HCT116 (cell line): ENCODE measurements at places on chromosomes 7 and 10.
A peak's percentile ranks its signal among the peaks of the same experiment; 100 is the strongest.

DNA sequence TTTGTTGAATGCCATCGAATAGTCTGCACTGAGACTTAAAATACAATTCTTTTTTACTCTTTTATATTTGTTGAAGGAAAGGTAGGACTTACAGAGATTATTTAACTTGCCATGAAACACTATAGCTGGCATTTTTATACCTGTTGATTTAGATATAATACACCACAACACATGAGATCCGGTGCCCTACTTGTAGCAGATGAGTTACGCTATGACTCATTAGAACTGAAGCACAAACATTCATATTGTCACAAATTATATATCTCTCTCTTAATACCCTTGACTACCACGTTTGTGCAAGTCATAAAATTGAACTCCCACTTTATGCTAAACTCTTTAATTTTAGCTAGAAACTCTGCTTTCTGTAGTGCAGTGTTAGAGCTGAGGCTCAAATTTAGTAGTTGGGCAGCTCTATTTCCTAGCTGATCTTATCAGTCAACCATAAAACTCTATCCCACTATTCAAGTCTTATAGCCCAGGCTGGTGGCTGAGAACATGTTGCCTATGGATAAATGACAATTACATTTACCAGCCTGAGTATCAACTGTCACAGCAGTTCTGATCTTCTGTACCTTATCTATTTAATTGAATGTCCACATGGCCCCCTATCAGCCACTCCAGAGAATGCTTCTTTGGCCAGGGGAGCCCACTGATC, 137.4 kb upstream of the SEMA3D start:
- no peak for DNase-seq

GRCh38 chr10:126499744-126500143, 111.5 kb upstream of the ADAM12 start:
- no peak for DNase-seq

- DNase-seq, result no peak
Observed at GRCh38 chr7:23093546-23093945, 12.0 kb upstream of the KLHL7 start.

GRCh38 chr10:74118804-74119203, 31.8 kb downstream of the AP3M1 start:
- DNase-seq, result peak; percentile 18

DNA sequence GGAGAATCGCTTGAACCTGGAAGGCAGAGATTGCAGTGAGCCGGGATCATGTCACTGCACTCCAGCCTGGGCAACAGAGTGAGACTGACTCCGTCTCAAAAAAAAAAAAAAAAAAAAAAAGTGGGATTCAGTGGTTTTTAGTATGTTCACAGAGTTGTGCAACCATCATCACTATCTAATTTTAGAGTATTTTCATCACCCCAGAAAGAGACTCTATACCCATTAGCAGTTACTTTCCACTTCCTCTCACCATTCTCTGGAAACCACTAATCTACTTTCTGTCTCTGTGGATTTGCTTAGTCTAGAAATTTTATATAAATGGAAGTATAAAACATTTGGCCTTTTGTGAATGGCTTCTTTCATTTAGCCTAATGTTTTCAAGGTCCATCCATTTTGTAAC, 113.4 kb downstream of the ST7 start:
- no peak for DNase-seq

DNA sequence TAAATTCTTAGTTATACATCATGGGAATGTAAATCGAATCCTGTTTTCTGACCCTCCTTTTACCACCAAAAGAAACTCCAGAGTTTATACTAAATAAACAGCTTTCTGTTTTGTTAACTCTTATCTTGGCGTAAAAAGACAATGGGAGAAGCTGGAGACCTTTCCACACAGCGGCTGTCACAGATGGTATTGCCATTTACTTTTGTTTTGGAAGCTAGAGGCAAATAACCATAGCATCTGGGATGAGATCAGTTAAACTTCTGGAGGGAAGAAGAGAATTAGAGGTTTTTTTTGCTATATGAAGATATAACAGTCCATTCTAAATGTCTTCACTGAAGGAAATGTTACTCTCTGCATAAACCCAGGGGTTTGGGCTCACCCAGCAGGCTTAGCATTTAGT, 258.9 kb downstream of the REEP3 start:
- no peak for DNase-seq

DNA sequence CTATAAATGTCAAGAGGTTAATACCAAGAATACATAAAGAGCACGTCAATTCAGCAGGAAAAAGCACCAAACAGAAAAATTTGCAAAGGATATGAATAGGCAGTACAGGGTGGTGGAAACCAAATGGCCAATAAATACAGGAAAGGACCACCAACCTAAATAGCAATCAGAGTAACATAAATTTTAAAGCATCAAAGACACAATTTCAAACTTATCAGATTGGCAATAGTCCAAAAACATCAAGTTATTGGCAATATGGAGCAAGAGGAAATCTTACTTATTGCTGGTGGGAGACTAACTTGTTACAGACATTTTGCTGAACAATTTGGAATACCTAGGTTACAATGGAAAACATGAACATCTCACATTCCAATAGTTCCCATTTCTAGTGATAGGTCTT, 24.1 kb downstream of the SYPL1 start:
- no peak for DNase-seq

DNA sequence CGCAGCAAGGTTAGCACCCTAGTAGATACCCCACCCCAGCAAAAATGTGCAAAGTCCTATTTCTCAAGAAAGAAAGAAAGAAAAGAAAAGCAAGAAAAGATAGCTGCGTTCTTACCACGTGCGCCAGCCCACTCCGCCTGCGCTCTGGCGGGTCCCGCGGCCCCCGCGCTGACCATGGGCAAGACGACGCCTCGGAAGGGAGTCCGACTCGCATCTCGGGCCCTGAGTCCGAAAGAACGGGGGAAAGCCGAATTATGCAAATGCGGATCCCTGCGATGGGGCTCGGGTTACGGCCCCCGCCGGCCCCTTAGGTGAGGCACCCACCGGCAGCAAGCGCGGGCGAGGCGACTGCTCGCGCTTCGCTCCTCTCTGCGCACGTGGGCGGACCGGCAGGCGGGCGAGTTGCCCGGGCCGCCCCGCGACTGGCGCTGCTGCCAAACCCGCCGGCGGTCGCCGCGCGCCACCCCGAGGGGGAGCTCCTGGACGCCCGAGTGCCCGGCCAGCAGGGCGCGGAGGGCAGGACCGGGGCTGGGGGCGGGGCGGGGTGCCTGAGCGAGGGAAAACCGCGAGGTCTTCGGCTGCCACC, 2.4 kb upstream of the EGR2 start:
- DNase-seq, result no peak

DNA sequence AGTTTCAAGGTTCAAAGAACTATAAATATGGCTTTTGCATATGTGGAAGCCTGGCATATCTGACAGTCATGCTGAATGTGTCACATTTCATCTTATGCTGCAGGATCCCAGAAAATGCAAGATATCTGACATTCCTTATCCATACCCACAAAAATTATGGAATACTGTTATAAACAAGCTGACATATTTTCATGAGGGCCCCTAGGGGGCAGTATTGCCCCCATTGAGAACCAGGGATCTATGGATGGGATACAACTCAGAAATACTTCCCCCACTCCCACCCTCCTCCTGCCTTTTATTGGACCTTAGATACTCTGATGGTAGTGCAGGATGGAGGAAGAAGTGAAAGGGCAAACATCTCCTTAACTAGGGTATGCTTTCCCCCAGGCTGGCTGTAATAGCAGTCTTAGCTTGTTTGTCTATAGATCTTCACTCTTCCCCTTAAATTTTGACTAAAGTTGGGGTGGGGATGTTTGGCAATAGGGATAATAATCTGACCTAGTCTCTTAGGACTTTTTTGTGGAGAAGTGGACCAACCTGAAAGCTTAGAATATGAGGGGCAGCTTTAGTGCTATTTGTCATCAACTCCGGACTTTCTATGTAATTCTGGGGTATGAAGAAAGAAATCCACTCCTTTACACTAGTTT, 3.5 kb upstream of the GNGT1 start:
- peak; percentile 32 for DNase-seq

GRCh38 chr7:2438775-2439174, 35.4 kb downstream of the CHST12 start:
- no peak for DNase-seq

DNA sequence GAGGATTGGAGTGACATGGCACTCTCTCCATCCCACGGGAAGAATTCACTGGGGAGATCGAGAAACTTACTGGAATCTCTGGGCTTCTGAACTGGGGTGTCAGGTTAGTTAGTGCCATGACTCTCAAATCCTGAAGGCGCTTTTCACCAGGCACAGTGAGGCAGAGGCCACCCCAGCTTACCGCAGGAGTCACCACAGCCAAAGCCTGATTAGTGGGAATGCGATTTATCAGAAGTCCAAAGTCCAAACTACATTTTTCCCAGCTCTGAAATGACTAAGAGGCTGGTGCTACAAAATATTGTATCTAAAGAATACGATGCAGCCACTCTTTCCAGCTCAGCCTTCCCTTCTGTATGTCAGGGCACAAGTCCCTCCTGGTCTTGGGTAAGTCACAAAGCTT, 334.8 kb upstream of the SHH start:
- no peak for DNase-seq

- DNase-seq, result no peak
Observed at GRCh38 chr7:28246921-28247461, 66.4 kb upstream of the JAZF1 start.

DNA sequence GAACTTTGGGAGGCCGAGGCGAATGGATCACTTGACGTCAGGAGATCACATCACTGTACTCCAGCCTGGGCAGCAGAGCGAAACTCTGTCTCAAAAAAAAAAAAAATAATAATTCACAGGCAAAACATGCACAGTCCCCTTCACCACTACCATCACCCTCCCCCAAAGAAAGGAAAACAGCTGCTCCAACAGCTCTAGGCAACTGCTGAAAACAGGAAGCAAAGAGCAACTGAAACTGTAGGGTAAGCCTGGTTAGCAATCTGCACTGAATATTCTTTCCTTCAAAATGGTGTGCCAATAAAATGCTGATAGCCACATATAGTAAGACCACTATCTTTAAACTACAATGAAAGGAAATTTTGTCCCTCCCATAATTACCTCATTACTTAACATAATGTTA, 11.8 kb downstream of the NT5C2 start:
- no peak for DNase-seq

DNA sequence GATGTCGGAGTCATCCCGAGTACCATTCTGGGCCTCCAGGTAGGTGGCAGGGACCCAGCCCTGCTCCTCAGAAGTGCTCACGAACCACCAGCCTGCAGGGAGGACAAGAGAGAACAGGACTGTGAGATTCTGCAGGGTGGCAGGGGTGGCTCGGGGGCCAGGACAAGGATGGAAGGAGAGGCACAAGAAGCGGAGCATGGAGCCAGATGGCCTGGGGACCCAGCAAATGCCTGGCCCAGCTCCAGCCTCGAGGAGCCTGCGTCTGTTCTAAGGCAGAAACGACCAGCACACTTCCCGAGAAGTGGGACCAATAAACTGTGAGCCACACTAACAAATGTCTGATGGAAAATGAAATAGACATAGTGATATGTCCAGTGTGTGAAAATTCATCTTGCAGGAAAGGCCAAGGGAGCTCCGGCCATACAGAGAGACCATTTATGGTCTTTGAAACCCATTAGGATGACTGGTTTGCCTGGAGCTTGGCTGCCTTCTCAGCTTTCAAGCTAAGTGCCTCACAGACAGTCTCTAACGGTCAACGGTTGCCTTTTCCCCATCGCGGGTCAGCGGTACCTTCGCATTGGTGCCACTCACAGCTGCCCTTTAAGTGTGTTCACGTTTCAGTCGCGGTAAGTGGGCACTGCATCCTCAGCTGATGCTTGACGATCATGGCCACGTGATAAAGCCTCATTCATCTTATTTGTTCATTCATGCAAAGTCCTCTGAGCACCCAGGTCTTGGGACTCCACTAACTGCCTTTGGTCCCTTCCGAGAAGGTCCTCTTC, 133.8 kb downstream of the NEURL1 start:
- no peak for DNase-seq

- DNase-seq, result no peak
Observed at GRCh38 chr7:41730161-41730560, 27.3 kb upstream of the INHBA start.

DNA sequence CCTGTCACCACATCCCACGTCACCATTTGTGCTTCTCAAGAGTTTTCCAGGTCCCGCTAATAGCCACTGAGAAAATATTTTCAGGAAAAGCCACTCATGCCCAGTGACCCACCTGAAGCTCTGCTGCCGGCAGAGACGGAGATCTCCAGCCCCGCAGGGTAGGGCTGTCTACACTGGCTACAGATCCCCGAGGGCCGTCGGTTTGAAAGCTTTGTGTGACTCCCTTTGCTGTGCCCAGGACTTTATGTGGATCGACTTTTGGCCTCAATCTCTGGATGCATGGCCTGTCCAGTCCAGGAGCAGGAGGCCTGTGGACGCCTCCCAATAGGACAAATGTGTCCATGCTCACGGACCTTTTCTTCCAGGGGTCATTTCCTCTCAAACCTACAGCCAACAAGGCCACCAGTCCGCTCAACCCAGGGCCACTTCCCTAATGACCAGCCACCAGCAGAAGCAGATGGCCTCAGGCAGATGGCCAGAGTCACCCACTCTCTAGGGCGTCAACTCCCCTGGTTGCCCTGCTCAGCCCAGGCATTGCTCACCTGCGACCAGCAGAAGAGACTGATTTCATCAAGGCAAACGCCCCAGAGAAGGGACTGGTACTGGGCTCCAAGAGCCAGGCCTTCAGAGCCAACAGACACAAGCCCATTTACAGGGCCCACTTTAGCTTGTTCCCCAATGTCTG, 76.4 kb downstream of the OAT start:
- DNase-seq, result no peak

GRCh38 chr10:45454262-45454661, 80.2 kb downstream of the ALOX5 start:
- DNase-seq, result no peak

- no peak for DNase-seq
Observed at GRCh38 chr10:22821501-22821900, 106.4 kb upstream of the ARMC3 start.

- no peak for DNase-seq
Observed at GRCh38 chr7:129122751-129123509, 21.6 kb upstream of the TSPAN33 start.

- DNase-seq, result no peak
Observed at GRCh38 chr7:36114355-36114754, 38.7 kb upstream of the EEPD1 start.

DNA sequence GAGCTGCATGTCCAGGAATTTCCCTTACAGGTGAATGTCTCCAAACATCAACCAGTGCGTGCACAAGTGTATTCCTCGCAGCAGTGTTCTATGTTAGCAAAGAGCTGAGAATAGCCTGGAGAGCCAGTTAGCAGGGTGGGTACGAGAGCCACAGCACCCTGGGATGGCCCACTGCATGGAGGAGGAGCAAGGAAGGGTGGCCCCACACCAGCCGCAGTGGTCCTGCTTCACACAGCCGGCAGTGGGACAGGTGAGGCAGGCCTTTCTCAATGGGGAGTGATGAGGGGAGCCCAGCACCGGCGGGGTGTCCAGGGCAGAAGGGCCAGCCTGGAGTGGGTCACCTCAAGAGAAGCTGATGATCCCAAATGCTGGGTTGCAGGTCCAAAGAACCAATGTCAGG, 240.7 kb downstream of the TCERG1L start:
- no peak for DNase-seq

DNA sequence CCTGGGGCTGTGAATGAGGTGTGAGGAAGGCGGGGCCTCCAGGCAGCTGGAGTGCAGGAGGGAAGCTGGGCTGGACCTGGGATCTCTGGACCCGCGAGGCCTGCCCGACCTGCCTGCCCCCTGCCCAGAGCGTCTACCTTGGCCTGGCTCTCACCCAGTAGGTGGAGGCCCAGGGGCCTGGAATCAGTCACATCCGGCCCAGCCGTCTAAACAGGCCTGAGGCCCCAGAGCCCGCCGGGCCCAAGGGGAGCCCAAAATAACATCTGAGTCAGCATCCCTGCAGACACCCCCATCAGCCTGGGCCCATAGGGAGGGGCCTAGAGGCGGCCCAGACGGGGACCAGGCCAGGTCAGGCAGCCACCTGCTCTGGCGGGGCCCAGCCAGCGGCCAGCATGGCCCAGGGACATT, 15.1 kb upstream of the ELN start:
- DNase-seq, result no peak
